Karpas-422 (cell line): ENCODE measurements at places on chromosomes 6 and 20. TPM values are rescaled to one million over a fixed set of nuclear protein-coding genes. Genes with fewer than 3 reads are reported as not detected.

- no peak for DNase-seq
Observed at GRCh38 chr6:97405818-97406409, 122.9 kb upstream of the MMS22L start.

DNA sequence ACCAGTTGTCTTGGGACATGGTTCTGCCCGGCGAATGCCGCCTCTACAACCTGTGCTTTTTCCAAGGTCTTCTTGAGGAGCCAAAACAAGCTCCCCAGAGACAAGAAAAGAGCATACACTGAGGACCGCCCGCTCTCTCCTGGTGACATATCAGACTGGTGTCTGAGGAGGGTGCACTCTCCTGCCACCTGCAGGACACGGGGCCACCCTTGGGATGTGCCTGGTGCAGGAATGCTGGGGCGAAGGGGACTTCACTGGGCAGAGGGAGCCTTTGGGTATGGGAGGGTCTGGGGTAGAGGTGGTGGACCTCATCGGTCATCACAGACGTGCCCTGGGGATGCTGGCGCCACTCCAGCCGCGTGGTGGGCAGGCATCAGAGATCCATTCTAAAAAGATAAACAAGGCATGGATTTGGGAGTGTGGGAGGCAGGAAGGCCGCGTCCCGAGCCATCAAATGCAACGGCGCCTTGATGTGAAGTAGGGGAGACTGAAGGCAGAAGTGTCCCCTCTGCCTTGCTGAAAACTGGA, 163.3 kb downstream of the CD83 start:
- DNase-seq, result no peak

- DNase-seq, result no peak
Observed at GRCh38 chr6:95685822-95686221, 108.5 kb downstream of the MANEA start.

- DNase-seq, result no peak
Observed at GRCh38 chr6:6210994-6211393, 109.5 kb downstream of the F13A1 start.

GRCh38 chr6:27568226-27568897, 95.5 kb upstream of the ZNF184 start:
- no peak for DNase-seq

- peak; percentile 83 for DNase-seq
Observed at GRCh38 chr6:32954986-32955802, 2.3 kb upstream of the HLA-DMA start.

- no peak for DNase-seq
Observed at GRCh38 chr6:43113431-43114260, 37.5 kb downstream of the PTK7 start.

ECT2L gene
- total RNA-seq, result not detected in 2 replicates

DNA sequence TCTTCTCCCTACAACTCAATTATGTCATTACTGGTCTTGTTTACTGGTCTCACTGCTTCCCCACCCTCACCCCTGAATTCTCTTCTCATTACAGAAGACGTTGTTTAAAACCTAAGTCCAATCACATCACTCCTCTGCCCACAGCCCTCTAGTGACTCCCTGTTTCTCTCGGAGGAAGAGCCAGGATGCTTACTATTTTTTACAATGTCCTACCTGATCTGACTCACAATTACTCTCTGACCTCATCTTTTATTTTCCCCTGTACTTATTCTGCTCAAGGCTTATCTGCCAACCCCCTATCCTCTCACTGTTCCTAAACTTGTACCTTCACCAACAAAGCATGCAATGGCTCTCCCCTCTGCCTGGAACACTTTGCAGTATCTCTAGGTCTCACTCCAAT, 400.4 kb upstream of the PTCHD4 start:
- no peak for DNase-seq

GRCh38 chr6:148779142-148779562, 32.3 kb downstream of the UST start:
- DNase-seq, result no peak

ULBP1 gene
- total RNA-seq, result 1.0 and 5.1 TPM in 2 replicates

SCRT2 gene
- total RNA-seq, result not detected in 2 replicates

DNA sequence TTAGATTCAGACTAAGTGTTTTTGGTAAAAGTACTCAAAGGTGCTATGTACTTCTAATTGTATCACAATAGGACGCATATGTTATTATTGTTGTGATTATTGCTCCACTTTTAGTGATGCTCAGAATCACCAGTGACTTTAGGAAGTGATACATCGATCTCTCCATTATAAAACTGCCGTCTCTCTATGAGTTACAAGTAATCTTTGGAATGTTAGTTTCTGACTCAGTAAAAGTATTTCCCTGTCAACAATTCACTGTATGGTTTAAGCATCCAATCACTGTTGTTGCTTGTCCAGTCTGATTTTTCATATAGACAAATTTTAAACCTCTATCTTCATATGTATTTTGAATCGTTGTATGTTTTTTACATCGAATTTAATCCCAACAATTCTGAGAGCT, 9.4 kb downstream of the DCBLD1 start:
- no peak for DNase-seq

DNA sequence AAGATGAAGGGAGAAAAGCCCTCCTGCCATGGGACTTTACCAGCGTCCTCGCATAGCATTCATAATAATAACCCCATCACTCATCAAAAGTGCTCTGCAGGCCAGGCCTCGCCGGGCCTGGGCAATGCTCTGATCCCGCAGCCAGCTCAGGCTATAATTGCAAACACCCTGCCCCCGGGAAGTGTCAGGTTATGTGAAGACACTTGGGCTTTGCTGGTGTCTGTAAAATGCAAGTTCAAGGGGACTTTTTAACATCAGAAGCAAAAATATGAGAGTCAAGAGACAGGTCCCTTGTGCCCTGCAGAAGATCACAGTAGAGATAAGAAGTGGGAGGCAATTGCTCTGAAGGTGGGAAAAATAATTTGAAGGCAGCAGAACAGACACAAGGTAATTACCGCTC, 381.0 kb downstream of the MAFB start:
- no peak for DNase-seq

DNA sequence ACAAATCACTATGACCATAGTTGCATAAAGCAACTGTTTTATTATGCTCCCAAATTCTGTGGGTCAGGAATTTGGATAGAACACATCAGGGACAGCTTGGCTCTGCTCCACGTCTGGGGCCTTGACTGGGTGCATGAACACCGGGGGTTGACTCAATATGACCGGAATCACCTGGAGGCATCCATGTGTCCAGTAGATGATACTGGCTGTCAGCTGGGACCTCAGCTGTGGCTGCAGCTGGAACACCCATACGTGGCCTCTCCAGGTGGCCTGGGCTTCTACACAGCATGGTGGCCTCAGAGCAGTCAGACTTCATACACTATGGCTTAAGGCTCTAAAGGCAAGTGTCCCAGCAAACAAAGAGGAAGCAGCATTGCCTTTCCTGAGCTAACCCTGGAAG, 113.4 kb downstream of the NRN1 start:
- no peak for DNase-seq

- DNase-seq, result no peak
Observed at GRCh38 chr6:141736104-141736503, 396.6 kb upstream of the GJE1 start.

ATP9A gene
- total RNA-seq, result 0.04 and 0.19 TPM in 2 replicates

OR2J3 gene
- total RNA-seq, result not detected in 2 replicates

GRCh38 chr6:45514454-45515230, 136.9 kb upstream of the SUPT3H start:
- DNase-seq, result no peak

DEF6 gene
- 31.3 and 69.9 TPM in 2 replicates for total RNA-seq

TFAP2A gene
- 0.22 and 0.34 TPM in 2 replicates for total RNA-seq

DNA sequence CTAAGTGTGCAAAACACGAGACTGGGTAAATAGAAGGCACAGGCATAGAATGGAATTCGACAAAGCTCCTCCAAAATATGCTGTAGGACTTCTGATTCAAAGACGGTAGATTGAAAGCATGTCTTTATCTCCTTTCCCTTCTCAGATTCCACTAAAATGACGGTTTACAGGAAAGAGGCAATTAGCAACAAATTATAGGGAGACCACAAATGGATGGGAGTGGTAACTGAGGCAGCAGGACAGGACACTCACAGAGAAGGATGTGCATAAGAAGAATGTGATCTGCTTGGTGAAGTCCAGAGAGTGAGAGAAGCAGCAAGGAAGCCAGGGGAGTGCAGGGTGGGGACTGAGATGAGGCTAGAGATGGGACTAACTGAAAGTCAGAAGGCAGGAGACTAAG, 113.4 kb upstream of the MRPS10 start:
- no peak for DNase-seq

RHAG gene
- not detected in 2 replicates for total RNA-seq

SPATS1 gene
- total RNA-seq, result not detected in 2 replicates

DNA sequence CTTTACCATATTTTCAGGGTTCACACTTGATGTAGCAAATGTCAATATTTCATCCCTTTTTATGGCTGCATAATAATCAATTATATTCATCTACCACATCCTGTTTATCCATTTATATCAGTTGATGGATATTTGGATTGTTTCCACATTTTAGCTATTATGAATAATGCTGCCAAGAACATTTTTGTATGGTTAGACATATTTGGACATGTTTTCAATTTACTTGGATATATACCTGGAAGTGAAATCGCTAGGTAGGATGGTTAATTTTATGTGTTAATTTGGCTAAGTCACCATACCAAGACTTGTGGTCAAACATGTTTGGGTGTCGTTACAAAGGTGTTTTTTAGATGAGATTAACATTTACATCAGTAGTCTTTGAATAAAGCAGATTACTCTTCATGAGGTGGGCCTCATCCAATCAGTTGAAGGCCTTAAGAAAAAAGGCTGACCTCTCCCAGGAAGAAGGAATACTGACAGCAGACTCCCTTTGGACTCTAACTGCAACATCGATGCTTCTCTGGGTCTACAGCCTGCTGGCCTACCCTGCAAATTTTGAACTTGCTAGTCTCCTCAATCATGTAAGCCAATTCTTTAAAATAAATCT, 196.5 kb downstream of the BACH2 start:
- no peak for DNase-seq

GRCh38 chr6:5498579-5498899, 237.2 kb downstream of the FARS2 start:
- DNase-seq, result no peak

- no peak for DNase-seq
Observed at GRCh38 chr6:15534974-15535373, 127.9 kb downstream of the DTNBP1 start.
